ENCODE measurements at places on chromosomes 12 and 14.

DNA sequence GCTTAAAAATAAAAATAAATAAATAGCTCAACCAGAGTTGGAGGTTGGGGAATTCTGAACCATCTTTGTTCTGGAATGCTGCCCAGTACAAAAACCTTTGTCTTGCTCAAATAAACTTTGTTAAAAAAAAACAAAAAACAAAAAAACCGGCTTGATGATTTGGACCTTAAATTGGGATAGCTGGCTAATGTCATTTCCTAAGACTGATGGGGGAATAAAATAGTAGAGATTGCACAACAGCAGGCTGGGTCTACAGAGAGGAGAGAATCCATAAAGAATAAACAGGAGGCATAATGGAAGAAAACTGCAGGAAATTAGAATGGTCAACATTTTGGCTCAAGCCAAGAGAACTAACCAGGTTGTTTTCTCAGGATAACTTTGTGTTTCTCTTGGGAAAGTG lies 370.9 kb downstream of the AEBP2 start:
- no peak for DNase-seq

DNA sequence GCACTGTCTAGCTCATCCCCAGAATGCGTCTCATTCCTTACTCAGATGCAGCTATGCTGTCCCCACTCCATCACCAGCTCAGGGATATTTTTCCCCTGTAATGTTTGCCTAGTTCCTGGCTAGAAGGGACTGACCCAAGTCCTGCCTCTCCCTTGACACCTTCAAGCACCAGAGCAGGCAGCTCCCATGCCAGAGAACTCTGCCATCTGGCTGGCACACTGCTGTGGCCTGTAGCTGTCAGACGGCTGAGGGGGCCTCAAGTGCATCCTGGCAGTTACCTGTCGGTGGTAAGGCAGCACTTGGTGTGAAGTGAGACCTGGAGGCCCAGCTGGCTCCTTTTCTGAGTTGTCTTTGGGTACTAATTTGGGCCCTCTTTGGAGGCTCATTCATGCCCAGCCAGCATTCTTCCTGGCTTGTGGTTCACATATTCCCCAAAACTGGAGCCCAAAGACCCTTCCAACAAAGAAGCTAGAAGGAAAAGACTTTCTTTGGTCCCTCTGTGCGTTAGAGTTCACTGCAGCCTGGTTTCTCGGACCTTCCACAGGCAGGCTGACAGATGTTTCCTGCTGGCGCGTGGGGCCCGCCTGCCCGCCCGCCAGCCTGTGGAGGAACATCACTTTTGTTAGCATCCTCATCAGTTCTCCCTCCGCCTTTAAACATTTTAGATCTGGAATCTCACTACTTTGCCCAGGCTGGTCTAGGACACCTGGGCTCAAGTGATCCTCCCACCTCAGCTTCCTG lies 33.0 kb downstream of the RNF34 start:
- no peak for DNase-seq

DNA sequence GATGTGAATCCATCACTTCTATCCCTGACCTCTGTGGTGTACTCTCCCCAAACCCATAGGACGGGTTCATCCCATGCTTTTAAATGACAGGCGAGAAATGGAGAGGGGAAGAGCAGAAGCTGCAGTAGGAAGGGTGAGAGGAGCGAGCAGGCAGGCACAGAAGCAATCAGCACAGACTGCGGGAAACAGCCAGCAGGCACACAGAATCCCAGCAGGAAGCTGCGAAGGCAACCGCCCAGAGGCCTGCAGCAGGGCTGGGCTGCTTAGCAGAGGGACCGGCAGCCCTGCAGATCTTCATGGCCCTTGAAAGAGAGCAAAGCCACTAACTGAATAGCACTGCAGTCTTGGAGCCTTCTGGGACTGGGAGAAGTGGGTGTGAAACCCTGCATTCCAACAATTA lies 287.0 kb upstream of the FKBP4 start:
- DNase-seq, result no peak

GRCh38 chr14:61628016-61628725 lies 67.1 kb upstream of the HIF1A start:
- DNase-seq, result no peak

DNA sequence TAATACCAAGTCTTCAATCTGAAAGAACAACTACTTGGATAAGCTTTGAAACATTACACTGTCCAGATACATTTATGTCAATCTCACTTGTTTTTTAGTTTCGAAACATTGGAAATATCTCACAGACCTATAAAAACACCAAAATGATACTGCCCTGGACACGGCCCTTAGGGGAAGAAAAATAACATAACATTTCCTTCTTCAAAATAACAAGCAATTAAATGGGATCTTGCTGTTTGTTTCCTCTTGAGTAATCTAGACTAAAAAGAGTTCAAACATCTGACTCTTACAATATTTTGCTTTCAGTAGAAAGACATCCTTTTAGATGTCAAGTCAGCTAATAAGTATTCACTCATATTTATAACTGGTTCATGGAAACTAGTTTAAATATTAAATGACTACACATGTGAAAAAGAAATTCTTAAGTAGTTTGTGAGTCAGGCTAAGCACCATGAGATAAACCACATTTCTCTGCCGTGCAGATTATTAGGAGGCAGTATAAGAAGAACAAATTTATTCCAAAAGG lies 87.5 kb downstream of the EPS8 start:
- DNase-seq, result peak; percentile 44

DNA sequence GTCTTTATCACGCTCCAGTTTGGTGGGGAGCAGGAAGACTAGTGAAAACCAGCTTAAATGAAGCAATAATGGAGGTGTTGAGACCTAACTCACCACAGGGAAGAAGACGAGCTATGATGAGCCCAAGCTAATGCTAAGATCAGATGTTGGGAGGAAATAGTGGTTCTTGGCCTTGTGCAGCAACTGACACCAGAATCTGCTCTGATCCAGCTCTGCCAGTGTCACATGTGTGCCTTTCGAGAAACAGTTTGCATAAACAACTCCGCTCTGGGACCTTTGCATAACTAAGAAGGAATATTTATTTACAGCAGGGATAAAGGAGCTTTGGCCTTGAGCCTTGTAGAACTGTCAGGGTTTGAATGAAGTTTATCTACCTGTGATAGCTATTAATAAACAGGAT lies 369.4 kb upstream of the CCDC196 start:
- no peak for DNase-seq

GRCh38 chr12:46562625-46563225 lies 190.2 kb upstream of the SLC38A2 start:
- peak; percentile 83 for DNase-seq

- no peak for DNase-seq
Observed at GRCh38 chr12:63150713-63151622, at the start of gene AVPR1A. AVPR1A (minus strand) TSS chr12:63151201; CDS start chr12:63150836, 365 bp downstream.

- DNase-seq, result peak; percentile 95
Observed at GRCh38 chr12:75781532-75782046, 250.0 kb downstream of the PHLDA1 start.

- no peak for DNase-seq
Observed at GRCh38 chr12:15984097-15984800, 73.1 kb downstream of the DERA start.

DNA sequence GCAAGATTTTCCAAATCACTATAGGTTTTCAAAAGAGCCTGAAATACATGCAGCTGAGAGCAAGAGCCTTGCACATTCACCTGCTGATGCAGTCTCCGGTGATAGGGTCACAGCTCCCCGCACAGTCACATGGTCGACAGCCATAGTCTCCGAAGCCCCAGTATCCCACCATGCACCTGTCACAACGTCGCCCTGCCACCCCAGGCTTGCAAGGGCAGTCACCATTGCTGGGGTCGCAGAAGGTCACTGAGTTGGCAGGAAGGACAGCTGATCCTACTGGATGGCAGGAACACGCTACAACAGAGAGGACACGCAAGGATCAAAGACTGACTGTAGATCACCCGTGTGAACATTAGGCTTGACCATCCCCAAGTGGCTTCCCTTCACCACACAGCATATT lies 107.1 kb downstream of the NTN4 start:
- no peak for DNase-seq
